ENCODE measurements at places on chromosomes 7 and 10.

DNA sequence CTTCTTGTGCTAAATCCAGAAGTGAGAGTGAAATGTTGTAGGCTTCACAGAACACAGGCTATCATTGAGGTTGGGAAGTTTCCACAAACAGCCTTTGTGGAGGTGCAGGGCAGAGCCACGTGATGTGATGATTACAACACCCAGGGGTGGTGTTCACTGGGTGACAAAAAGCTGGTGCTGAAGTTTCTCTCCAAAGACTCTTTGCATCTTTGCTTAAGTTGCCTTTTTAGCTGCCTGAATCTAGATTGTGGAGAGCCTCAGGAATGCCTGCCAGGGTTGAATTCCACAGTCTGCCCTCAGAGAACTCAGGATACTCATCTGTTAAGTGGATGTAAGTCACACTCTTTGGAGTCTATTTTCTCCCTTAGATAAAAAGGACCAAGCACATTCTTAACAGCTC lies 56.3 kb downstream of the PLXNA4 start:
- no peak for DNase-seq

DNA sequence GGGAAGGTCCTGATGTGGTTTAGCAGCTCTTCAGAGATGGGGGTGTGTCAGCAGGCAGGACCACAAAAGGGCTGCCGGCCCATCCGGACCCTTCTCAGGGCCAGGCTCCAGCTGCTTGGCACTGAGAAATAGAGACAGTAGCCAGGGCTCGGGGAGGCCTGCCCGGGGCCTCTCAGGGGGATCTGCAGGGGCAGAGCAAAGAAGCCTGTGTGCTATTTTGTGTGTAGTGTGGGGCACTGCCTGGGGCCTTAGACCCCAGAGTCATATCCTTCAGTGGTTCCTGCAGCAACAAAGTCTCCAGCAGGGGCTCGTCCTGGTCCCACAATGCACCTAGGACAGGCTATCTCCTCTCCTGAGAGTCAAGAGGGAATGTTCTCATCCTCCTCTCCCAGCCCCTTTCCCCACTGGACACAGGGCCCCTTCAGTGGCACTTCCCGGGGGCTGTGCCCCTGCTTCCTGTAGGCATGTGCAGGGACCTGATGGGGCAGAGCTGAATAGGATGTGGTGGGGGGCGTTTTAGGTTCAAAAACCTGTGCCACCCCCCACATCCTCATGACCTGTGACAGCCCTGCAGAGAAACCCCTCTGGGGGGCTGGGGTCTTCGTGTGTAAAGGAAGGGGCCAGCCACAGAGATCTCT lies 159.5 kb upstream of the RHEB start:
- no peak for DNase-seq

- no peak for DNase-seq
These were observed 289.7 kb upstream of the TMEM229A start for GRCh38 chr7:124322561-124322960.

DNA sequence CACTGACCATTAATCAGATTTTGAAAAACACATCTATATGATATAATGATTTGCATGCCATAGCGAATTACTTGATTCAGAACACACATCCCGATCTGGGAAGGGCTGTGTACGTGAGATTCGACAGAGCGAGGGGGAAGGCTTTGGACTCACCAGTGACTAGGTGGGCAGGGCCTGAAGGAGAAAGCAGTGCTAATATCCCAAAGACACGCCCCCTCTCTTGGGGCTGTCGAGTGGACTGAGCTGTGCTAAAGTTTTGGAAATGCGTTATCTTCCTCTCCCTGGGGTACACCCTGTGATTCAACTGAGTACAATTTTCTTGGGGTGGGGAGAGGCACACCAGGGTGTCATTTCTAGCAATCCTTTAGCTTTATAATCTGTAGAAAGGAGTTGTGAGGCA lies 1.8 kb downstream of the LRRC17 start:
- no peak for DNase-seq

GRCh38 chr10:12484941-12485805 lies 135.8 kb downstream of the CAMK1D start:
- DNase-seq, result no peak

DNA sequence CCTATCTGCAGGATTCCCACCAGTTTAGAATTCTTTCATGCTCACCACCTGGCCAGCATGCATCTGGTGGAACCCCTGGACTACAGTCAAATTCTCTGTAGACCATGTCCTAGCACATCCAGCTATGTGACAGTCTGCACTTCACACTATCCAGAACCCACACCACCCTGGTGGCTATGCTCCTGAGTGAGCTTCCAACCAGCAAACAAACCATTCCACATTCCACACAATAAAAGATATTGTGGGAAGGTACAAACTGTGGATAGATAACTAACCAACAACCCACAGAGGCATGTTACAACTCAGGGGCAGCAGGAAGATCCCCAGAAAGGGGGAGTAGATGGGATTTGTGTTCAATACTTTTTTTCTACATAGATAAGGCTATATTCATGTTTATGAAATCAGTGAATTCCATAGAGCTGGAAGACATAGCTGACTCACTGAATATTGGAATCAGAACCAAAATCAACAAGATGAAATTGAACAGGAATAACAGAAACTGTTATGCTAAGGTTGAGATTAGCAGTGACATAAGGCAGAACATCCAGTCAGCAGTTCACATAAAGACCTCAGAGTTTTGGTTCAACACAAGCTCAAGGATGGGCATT lies 72.5 kb downstream of the LRRC17 start:
- DNase-seq, result no peak

- peak; percentile 66 for DNase-seq
These were observed 10.9 kb downstream of the SEC31B start for GRCh38 chr10:100508691-100509150.

GRCh38 chr7:20298486-20298901 lies 32.2 kb upstream of the ITGB8 start:
- DNase-seq, result no peak

DNA sequence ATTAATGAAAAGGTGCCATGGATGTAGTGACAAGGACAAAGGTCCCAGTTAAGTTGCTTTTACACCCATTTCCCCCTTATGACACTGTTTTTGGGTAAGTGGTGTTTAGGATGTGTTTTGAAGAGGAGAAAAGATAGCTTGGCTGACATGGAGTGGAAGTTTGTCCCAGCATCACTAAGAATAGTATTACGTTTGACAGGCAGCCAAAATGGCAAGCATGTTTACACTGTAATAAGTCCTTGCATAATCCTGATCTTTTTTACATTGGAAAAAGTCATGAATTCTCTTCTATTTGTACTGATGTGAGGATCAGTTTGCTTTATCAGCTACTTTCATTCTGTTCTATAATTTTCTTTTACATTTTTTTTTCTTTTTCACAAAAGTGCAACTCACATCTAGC lies 137.8 kb downstream of the CHRM2 start:
- DNase-seq, result no peak

GRCh38 chr10:49613165-49613881 lies 514 bp upstream of the CHAT start:
- DNase-seq, result no peak

Data from A549 (cell line).